ENCODE measurements at places on chromosomes 12 and 14. TPM values are rescaled to one million over a fixed set of nuclear protein-coding genes. Genes with fewer than 3 reads are reported as not detected.

- H3K27ac ChIP-seq, result no peak overlapping the region
- H3K4me3 ChIP-seq, result peak overlapping the region; percentile 45
- DNase-seq, result peak; percentile 54
These were observed 465 bp downstream of the ADSS1 start for GRCh38 chr14:104724407-104724980.

GRCh38 chr12:116318576-116319232 lies 41.2 kb upstream of the MED13L start:
- H3K4me3 ChIP-seq, result no peak overlapping the region
- no peaks in the 10 kb centered on the region for H3K36me3 ChIP-seq
- no peak overlapping the region for H3K27ac ChIP-seq
- no peak for DNase-seq

DNA sequence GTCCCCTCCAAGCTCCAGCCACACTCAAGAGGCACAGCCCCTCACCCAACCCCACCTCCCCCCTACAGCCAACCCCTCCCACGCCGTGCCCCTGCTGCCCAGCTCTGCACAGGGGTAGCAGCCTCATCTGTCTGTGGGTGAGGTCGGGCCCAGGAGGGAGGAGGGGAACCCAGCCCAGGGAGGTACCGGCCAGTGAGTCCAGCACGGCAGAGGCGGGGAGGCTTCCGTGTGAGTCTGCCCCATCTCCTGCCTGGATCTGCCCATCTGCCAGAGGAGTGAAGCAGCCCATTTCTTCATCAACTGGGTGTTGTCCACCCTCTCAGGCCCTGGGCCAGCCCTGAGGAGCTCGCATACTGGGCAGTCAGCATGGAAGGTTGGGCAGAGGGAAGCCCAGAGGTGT lies 54.2 kb downstream of the CCNK start:
- H3K4me3 ChIP-seq, result no peak overlapping the region
- H3K27me3 ChIP-seq, result no peaks in the 10 kb centered on the region
- H3K36me3 ChIP-seq, result no peaks in the 10 kb centered on the region
- no peaks in the 10 kb centered on the region for H3K4me1 ChIP-seq

DNA sequence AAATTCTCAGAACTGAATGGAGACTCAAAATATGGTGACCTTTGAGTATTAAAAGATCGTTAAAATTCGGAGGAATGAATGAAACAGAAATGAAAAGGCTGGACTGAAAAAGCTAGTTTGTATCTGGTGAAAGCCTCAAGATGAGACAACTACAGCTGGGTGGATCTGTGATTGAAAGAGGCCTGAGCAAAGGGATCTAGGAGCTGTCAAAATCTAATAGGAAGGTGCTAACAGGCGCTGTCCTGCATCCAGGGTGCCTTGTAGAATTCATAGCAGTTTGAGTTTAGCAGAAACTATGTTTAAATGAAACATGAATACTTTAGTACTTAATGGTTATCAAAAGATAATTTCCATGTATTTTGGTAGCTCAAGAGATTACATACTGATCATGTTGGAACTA lies 2.3 kb downstream of the YY1 start:
- peak overlapping the region; percentile 92 for H3K4me3 ChIP-seq
- H3K4me1 ChIP-seq, result peaks cover 13% of the 10 kb centered on the region
- DNase-seq, result no peak

- H3K4me3 ChIP-seq, result no peak overlapping the region
- no peaks in the 10 kb centered on the region for H3K36me3 ChIP-seq
- no peak for DNase-seq
- H3K27me3 ChIP-seq, result no peaks in the 10 kb centered on the region
These were observed 462.8 kb downstream of the GXYLT1 start for GRCh38 chr12:41681898-41682297.

- peaks cover 12% of the 10 kb centered on the region for H3K4me1 ChIP-seq
- DNase-seq, result peak; percentile 83
- H3K27me3 ChIP-seq, result no peaks in the 10 kb centered on the region
- no peaks in the 10 kb centered on the region for H3K36me3 ChIP-seq
- H3K4me3 ChIP-seq, result peak overlapping the region; percentile 68
- H3K27ac ChIP-seq, result peak overlapping the region; percentile 98
These were observed 480 bp downstream of the ITPK1 start for GRCh38 chr14:93115069-93115820.

DNA sequence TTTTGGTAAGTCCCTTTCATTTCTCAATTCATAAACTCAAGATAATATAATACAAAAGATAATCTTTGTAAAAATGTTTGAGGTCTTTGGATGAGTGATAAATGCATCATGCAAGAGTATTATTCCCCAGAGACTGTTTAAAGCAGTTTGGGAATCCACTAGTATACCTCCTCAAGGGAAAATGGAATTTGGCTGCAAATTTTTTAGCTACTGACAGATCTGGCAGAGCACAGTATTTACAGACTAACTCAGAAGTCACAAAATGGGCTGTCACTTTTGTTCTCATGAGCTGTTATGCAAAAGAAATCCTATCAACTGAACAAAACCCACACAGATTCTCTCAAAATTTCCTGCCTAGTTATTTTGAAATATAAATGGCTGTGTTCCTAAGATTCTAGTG lies 9.9 kb downstream of the SPIC start:
- H3K4me1 ChIP-seq, result no peaks in the 10 kb centered on the region
- no peaks in the 10 kb centered on the region for H3K36me3 ChIP-seq
- no peaks in the 10 kb centered on the region for H3K27me3 ChIP-seq
- no peak for DNase-seq
- no peak overlapping the region for H3K27ac ChIP-seq

DNA sequence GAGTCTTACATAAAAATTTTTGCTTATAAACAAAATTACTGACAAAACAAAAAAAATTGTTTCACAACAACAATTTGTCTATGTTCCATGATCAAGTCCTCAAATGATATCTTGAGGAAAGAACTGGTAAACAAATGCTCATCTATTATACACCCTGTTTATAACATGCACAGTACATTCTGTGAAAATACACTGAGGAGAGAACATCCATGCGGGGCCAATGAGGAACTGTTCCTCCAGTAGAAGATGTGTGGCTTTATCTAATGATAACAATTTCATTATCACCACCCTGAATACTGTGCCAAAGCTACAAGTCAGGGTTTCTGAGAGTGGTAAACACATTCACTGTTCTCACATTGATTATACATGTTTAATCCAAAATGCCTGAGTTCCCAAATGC lies 10.8 kb downstream of the MLH3 start:
- H3K4me3 ChIP-seq, result no peak overlapping the region
- H3K27ac ChIP-seq, result no peak overlapping the region
- peaks cover 2% of the 10 kb centered on the region for H3K4me1 ChIP-seq
- no peaks in the 10 kb centered on the region for H3K36me3 ChIP-seq
- no peak for DNase-seq

- no peaks in the 10 kb centered on the region for H3K36me3 ChIP-seq
- H3K27me3 ChIP-seq, result no peaks in the 10 kb centered on the region
- no peak overlapping the region for H3K4me3 ChIP-seq
- no peak for DNase-seq
These were observed 374.4 kb downstream of the NUAK1 start for GRCh38 chr12:105764216-105764835.

DNA sequence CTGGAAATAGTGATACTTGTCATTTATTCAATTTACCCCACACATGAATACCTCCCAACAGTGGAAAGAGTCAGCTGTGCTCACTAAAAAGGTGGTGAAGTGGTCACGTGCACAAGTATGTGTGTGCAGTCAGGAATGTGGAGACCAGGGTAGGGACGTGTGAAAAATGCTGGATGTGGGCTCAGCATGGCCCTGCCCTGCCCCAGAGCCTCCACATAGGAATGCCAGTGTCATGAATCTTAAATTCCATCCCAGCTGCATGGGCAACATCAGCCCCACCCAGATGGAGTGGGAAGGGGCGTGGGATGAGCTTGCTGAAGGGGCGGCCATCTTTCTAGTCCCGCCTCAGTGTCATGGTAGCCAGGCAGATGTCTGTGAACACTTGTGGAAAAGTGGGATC lies 87.7 kb downstream of the C12orf75 start:
- H3K27ac ChIP-seq, result no peak overlapping the region
- no peaks in the 10 kb centered on the region for H3K36me3 ChIP-seq
- DNase-seq, result no peak
- no peak overlapping the region for H3K4me3 ChIP-seq
- H3K27me3 ChIP-seq, result no peaks in the 10 kb centered on the region

GRCh38 chr14:54109521-54110120 lies 153.0 kb upstream of the BMP4 start:
- peaks cover 5% of the 10 kb centered on the region for H3K4me1 ChIP-seq
- H3K27me3 ChIP-seq, result no peaks in the 10 kb centered on the region
- no peaks in the 10 kb centered on the region for H3K36me3 ChIP-seq
- H3K4me3 ChIP-seq, result no peak overlapping the region

- H3K36me3 ChIP-seq, result no peaks in the 10 kb centered on the region
- DNase-seq, result peak; percentile 27
- no peaks in the 10 kb centered on the region for H3K27me3 ChIP-seq
- peaks cover 16% of the 10 kb centered on the region for H3K4me1 ChIP-seq
- no peak overlapping the region for H3K27ac ChIP-seq
These were observed 34.6 kb upstream of the EVL start for GRCh38 chr14:100030452-100031153.

DNA sequence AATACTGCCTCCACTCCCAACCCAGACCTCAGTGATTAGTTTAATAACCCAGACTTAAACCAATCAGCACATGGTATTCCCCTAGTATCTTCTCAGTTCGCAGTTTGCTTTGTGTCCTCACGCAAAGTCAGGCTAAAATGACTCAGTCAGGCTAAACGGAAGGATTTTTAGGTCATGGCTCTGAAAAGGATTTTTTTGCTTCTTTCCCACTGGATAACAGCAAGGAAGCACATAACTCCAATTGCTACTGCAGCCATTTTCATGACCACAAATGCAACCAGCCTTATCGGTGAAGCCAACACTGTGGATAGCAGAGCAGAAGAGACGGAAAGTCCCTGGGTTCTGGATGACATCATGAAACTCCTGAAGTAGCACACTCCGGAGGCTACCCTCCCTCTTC lies 67.7 kb downstream of the ZC3H14 start:
- no peak overlapping the region for H3K4me3 ChIP-seq
- no peaks in the 10 kb centered on the region for H3K27me3 ChIP-seq
- H3K4me1 ChIP-seq, result no peaks in the 10 kb centered on the region
- H3K36me3 ChIP-seq, result no peaks in the 10 kb centered on the region

- no peaks in the 10 kb centered on the region for H3K36me3 ChIP-seq
- H3K4me3 ChIP-seq, result no peak overlapping the region
- H3K27ac ChIP-seq, result no peak overlapping the region
These were observed 394.0 kb upstream of the SYT1 start for GRCh38 chr12:78470354-78471195.

GRCh38 chr12:52313926-52314325 lies 7.3 kb downstream of the KRT83 start:
- no peaks in the 10 kb centered on the region for H3K4me1 ChIP-seq
- no peaks in the 10 kb centered on the region for H3K27me3 ChIP-seq
- H3K4me3 ChIP-seq, result no peak overlapping the region
- H3K36me3 ChIP-seq, result no peaks in the 10 kb centered on the region

DNA sequence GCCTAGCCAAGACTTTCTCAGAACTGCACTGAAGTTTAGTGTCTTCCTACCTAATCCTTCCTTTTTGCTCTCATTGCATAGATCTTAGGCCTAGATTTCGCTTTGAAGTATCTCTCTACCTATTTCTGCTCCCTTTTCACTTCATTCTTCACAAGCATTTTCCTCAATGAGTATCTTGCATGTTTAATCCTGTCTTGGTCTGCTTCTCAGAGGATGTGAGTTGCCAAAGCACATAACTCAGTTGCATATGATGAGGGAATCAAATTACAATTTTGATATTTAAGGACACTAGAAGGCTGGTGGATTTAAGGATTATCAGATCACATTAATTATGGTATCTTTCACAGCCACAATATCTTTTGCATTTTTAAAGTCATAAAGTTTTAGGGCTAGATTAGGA lies 195.5 kb upstream of the DAAM1 start:
- H3K4me3 ChIP-seq, result no peak overlapping the region
- no peak for DNase-seq
- H3K27me3 ChIP-seq, result no peaks in the 10 kb centered on the region
- H3K36me3 ChIP-seq, result no peaks in the 10 kb centered on the region
- H3K27ac ChIP-seq, result no peak overlapping the region
- no peaks in the 10 kb centered on the region for H3K4me1 ChIP-seq

DNA sequence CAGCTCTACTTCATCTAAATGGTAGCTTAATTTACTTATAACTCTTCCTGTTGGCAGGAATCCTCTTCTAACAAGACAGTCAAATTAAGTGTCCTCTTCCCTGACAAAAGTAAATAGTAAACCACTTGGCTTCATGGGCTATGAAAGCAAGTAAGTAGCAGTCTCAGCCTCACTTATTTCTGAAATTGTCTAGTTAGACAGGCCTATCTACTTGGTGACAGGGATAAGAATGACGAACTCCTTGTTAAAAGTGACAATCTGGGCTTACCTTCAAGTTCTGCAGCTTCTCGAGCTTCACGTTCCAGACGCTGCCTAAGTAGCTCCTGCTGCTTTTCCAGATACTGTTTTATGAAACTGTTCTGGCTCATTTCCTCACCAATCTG lies 4.7 kb downstream of the ACIN1 start:
- no peaks in the 10 kb centered on the region for H3K36me3 ChIP-seq
- H3K4me1 ChIP-seq, result peaks cover 3% of the 10 kb centered on the region
- no peak for DNase-seq
- H3K27ac ChIP-seq, result no peak overlapping the region

DNA sequence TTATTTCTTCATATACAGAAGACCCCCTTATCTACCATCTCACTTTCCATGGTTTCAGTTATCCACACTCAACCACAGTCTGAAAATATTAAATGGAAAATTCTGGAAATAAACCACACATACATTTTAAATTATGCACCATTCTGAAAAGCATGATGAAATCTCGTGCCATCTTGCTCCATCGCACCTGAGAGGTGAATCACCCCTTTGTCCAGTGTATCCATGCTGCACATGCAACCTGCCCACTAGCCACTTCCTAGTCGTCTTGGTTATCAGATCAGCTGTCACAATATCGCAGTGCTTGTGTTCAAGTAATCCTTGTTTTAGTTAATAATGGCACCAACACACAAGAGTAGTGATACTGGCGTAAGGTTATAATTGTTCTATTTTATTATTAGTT lies 145.7 kb downstream of the C12orf42 start:
- H3K36me3 ChIP-seq, result no peaks in the 10 kb centered on the region
- DNase-seq, result no peak
- no peak overlapping the region for H3K27ac ChIP-seq
- H3K27me3 ChIP-seq, result no peaks in the 10 kb centered on the region
- no peak overlapping the region for H3K4me3 ChIP-seq

DNA sequence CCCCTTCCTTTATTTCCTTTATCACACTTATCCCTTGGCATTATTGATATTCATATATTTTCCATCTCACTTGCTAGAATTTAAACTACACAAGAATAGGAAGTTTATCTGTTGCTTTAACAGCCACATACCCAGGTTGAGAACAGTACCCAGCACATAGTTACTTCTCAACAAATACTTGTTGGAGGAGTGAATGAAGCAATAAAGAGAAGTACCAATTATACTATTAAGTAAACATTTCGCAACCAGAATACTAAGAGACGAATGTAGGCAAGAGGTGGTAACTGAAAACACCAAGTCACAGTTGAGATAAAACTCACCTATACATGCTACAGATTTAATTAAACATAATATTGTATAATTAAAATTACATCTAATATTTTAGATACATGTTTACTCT lies 110.9 kb downstream of the FSCB start:
- H3K27me3 ChIP-seq, result no peaks in the 10 kb centered on the region
- no peak overlapping the region for H3K27ac ChIP-seq
- no peaks in the 10 kb centered on the region for H3K36me3 ChIP-seq
- no peak overlapping the region for H3K4me3 ChIP-seq
- DNase-seq, result no peak
- no peaks in the 10 kb centered on the region for H3K4me1 ChIP-seq

Gene MLF2
- 162 TPM for total RNA-seq

Gene RDH12
- not detected for total RNA-seq

Gene KERA
- not detected for total RNA-seq

Gene RERG
- total RNA-seq, result 31.0 TPM

Gene RHOJ
- total RNA-seq, result 7.6 TPM

Gene GLI1
- 0.79 TPM for total RNA-seq

Gene MAGOHB
- total RNA-seq, result 14.5 TPM

Gene MMP17
- 15.6 TPM for total RNA-seq

Data from ovary (tissue), 10 donors.